ENCODE measurements at places on chromosomes 5 and 9.

DNA sequence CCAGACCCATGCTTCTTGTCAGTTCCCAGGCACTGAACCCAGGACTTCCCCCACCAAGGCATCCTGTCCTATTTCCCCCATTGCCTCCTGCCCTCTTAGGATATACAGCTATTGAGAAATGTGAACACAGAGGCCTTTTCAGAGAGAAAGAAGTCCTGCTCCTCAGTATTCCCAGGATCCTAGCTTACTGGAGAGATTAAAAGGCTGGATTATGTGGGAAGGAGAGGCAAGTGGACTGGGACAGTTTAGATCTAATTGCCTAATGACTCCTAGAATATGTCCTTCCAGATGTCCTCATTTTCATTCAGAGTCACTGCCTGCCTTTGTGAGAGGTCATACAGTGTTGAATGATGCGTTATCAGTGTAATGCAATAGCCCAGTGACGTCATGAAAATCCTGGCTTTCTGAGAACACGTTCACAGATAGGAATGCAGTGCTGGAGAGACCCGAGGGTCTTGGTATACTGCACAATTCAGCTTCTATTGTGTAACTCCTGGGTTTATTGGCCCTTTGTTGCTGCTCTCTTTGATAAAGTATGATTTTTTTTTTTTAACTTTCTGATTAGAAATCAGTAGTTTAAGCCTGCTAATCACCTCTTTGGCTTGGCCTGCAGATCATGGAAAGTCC, 26.2 kb downstream of the WWC1 start:
- peak; percentile 62 for DNase-seq

- no peak for DNase-seq
These were observed 55.6 kb downstream of the CAMSAP1 start for GRCh38 chr9:135851748-135852147.

DNA sequence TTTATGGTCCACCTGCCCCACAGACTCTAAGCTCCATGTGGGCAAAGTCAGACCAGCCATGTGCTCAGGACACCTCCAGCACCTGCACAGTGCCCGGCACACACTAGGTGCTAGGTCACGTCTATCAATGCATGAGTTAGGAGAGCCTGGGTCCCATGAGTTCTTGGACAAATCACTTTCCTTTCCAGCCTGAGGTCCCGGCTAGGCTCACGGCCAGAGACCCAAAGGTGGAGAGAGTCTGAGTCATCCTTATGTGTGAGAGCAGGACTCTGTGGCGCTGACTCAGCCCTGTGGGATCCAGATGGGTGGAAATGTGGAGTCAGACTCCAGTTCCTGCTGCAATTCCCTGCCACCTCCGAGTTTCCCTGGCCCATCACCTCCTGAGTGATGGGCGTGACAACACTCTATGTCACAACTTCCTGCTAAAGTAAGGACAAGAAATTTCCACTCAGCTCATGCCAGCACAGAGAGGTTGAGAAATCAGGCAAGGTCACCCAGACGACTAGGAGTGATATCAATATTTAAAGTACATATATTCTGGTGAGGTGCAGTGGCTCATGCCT, 2.5 kb upstream of the ST6GALNAC4 start:
- peak; percentile 99 for DNase-seq

- no peak for DNase-seq
These were observed 42.5 kb downstream of the SFXN1 start for GRCh38 chr5:175520873-175521272.

GRCh38 chr9:10168241-10168640, 444.6 kb downstream of the PTPRD start:
- DNase-seq: no peak

- DNase-seq: no peak
These were observed 40.3 kb upstream of the TNFAIP8 start for GRCh38 chr5:119315516-119315949.

DNA sequence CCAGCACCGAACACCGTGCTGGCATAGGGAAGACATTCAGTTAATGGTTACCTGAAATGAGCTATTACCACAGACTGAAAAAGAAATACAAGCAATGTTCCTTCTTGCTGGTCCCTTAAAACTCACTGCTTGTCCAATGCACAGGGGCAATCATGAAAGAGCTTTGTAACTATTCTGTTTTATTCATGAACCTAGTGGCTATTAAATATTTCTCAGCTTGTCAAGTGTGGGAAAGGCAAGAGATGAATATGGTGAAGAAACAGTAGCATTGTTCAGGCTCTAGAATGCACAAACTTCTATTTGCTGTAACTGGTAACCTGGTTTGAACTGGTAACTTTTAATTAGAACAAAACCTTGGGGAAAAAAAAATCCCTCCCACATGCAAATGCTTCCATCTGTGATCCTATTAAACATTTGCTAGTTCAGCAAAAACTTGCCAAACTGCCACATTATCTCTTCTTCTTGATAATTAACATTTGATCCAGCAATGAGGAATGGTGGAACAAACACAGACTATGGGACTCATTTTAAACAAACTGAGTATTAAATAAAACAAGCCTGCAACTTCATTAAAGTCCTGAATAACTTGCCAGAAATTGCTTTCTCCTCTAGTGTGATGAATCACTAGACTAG, 36.1 kb downstream of the YIPF5 start:
- no peak for DNase-seq

DNA sequence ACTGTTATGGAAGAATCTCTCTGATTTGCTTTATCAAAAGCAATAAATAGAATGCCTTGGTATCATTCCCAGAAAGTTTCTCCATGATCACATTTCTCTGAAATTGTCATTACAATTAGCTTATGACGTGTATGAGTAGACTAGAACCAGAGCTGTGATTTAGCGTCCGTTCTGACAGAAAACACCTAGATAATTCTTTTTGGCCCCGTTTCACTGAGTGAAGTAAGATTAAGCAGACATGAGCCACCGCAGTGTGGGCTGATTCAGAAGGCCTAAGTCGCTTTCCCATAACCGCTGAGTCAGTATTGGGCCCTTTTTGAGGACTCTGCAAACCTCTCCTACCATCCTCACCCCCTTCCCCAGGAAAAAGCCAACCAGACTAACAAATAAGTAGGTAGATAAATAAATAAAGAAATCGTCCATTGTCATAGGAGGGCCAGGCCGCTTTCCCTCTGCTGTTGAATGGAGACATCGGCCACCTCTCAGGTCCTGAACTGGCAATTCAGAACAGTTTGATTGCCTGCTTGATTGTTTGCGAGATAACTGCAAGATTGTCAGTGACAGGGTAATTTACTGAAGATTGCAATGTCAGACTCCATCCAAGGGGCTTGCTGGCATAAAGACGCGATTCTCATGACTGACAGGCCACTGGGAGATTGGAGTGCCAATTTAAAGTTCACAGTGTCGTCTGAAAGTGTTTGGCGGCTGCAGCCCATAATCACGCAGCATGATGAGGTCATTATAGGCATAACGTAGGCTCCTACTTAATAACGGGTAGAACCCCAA, 105.0 kb upstream of the WWC1 start:
- DNase-seq: no peak

DNA sequence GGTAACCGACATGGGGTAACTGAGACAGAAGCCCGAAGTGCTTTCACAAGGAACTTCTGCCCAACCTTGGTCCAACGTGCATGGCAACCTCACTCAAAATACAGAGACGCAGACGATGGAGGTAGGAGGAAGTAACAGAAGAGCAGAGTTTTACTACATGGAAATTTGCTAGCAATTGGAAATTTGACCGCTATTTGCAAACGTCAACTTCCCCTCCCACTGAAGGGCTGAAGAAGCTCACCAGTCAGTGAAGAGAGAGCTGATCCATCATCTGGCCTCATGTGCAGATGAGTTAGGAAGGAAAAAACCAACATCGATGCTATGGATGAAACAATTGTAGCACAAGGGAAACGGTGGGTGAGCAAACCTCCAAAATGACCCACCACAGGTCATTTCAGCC, 196.7 kb downstream of the RGS3 start:
- DNase-seq: no peak

DNA sequence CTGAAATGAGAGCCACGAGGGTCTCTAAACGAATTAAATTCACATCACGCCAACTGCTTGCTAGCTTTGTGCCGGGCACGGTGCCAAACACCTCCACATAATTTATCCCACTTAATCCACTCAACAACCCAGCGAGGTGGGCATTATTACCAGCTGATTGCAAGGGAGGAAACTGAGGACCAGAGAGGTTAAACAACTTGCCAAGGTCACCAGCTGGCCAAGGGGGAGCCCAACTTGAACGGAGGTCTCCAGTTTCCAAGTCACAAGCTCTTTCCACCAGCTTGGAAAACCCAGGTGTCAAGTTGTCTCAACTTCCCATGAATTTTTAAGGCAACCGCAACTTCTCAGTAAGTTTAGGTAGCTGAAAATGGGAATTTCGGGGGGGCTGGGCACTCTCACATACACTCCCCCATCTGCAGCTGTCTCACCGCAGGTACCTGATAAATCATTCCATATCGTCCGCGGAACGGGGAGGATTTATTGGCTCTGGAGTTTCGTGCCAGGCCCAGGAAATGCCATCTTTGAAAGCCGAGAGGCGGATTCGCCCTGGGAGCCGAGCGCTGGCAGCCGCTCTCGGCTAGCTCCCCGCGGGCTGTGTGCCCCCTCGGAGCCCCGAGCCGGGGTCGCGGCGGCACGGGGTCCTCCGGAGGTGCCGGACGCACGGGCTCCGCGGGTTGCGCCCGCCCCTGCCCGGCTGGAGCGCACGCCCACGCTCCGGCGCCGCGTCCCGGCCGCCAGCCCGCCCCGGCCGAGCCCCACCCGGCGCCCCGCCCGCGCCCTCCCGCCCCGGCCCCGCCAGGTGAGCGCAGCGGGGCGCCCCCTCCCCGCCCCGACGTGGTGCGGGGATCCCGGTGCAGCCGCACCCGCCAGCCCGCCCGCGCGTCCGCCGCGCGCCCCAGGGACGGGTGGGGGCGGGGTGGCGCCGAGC, 617 bp downstream of the PTPN3 start:
- DNase-seq: no peak

GRCh38 chr5:97101189-97101910, 41.1 kb downstream of the LIX1 start:
- no peak for DNase-seq

- DNase-seq: no peak
These were observed 1124.7 kb upstream of the WWC1 start for GRCh38 chr5:167166696-167167095.

Data from GM04503 (cell line).